Left ventricle myocardium inferior (tissue), 1 donor: ENCODE measurements at places on chromosomes 1 and 21. TPM values are rescaled to one million over a fixed set of nuclear protein-coding genes. Genes with fewer than 3 reads are reported as not detected.

GRCh38 chr21:39686646-39687468, 58.1 kb upstream of the IGSF5 start:
- no peaks in the 10 kb centered on the region for H3K36me3 ChIP-seq
- no peaks in the 10 kb centered on the region for H3K27me3 ChIP-seq
- no peak overlapping the region for H3K4me3 ChIP-seq

DNA sequence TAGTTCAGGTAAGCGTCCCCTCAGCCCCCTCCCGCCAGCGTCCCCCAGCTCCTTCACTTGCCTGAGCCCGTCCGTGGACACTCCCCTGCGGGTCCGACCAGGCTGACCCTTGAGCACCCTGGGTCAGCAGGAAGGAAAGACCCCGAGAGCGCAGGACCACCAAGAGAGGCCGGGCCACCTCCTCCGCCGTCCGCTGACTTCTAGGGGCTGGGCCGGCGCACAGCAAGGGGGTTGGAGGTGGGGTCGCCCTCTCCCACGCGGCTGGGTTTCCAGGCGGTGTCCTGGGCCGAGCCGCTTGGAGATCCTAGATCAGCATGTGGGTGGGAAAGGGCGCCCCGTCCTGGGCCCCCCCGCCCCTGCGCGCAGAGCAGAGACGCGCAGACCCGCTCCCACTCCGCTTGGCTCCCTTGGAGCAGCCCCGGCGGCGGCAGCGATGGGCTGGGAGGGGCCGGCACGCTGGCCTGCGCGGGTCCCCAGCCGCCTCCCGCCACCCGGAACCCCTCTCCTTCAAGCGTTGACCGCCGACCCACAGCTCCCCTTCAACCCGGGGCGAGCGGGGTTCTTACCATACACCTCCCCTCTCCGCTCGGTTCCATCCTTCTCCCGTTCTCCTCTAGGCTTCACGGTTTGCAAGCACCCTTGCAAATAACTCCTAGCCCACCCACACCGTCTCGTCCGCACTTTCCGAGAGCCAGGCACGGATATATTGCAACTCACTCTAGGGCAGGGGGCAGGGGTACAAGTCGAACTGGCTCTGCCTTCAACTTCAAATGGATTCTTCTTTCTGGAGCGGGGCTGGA, 7.5 kb downstream of the KNCN start:
- H3K4me3 ChIP-seq, result peak overlapping the region; percentile 38
- peaks cover 7% of the 10 kb centered on the region for H3K4me1 ChIP-seq
- H3K27me3 ChIP-seq, result peaks cover 95% of the 10 kb centered on the region
- no peak overlapping the region for H3K27ac ChIP-seq
- no peak for DNase-seq

- H3K4me1 ChIP-seq, result no peaks in the 10 kb centered on the region
- H3K27me3 ChIP-seq, result no peaks in the 10 kb centered on the region
- DNase-seq, result no peak
- H3K27ac ChIP-seq, result no peak overlapping the region
- no peak overlapping the region for H3K4me3 ChIP-seq
- H3K36me3 ChIP-seq, result no peaks in the 10 kb centered on the region
Observed at GRCh38 chr21:22062472-22063139, 1064.4 kb downstream of the NCAM2 start.

DNA sequence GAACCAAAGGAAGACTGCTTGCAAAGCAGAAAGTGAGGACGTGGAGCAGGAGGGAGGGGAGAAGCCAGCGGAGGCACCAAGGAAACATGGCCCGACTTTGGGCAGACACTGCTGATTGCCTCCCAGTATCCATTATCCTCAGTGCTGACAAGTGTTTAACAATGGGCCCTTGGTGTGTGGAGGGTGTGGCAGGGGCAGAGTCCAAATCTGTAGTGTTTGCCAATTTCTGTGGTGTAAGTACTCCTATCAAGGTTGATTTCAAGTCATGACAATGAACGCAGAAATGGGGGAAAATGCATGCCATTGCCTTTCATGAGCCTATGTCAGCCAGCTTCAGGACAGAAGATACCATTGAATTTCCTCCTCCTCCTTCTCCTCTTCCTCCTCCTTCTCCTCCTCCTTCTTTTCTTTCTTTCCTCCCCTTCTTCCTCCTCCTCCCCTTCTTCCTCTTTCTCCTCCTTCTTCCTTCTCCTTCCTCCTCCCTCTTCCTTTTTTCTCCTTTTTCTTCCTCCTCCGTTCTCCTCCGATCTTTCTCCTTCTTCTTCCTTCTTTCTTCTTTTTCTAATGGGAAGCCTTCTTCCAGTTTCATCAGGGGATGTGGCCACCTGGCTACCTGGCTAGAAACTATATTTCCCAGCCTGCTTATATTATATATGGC, 10.3 kb upstream of the PHC2 start:
- H3K27ac ChIP-seq, result no peak overlapping the region
- H3K4me3 ChIP-seq, result no peak overlapping the region
- peaks cover 20% of the 10 kb centered on the region for H3K4me1 ChIP-seq
- H3K27me3 ChIP-seq, result no peaks in the 10 kb centered on the region
- no peak for DNase-seq

DNA sequence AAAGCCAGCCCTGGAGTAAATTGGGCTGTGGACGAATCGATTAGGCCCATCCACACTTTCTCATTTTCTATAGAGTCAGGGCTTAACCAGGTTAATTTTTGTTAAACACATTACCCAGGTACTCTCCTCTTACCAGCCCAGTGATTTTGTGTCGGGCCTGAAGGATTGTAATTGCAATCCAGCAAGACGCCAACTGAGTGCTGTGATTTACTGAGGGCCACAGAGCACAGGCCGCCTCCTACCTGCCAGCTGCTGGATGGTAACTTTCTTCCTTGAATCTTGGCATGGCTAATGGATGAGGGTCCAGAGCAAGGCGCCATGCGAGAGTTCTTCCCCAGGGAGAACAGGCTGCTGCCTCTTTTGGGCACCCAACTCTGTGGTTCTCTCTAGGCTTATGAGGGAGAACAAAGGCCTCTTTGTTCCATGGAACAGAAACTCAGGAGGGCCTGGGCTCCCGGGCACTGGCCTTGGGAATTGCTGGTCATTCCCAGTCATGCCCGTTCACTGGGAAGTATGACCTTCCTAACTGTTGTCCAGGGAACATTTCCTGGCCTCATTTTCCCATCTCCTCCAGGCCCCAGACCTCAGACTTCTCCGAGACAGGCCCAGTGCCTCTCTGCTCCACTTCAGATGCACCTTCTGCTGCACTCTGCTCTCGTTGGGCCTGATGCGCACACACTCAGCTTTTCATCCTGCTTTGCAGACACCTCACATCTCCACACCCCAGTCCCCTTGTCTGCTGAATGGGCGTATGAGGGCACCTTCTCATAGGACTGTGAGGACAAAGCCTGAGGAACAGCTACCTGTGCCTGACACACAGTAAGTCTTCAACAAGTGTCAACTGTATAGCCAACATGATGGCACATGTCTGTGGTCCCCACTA, 57.3 kb downstream of the SYF2 start:
- DNase-seq, result no peak
- no peaks in the 10 kb centered on the region for H3K36me3 ChIP-seq
- no peak overlapping the region for H3K4me3 ChIP-seq
- H3K4me1 ChIP-seq, result no peaks in the 10 kb centered on the region
- no peak overlapping the region for H3K27ac ChIP-seq

DNA sequence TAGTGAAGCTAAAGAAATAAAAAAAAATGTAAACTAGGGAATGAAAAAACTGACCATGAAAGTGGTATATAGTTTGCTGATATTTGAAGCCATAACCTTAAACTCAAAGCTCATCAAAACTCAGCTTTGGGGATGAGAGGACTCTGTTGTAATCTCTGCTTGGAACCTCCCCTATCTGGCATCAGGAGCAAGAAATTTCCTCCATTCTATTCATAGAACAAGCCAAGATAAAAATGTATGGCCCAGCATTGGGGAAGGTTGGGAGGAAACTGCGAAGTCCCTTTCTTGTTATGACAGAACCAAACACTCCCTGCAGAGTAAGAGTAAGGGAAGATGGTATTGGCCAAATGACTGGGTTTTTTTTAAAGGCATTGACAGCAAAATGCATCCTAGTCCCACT, 35.6 kb downstream of the MCOLN2 start:
- no peak overlapping the region for H3K4me3 ChIP-seq
- no peaks in the 10 kb centered on the region for H3K36me3 ChIP-seq
- H3K27ac ChIP-seq, result no peak overlapping the region
- DNase-seq, result no peak

- H3K27ac ChIP-seq, result no peak overlapping the region
- H3K4me3 ChIP-seq, result no peak overlapping the region
- H3K27me3 ChIP-seq, result no peaks in the 10 kb centered on the region
Observed at GRCh38 chr1:152225678-152226077, 1.7 kb upstream of the HRNR start.

DNA sequence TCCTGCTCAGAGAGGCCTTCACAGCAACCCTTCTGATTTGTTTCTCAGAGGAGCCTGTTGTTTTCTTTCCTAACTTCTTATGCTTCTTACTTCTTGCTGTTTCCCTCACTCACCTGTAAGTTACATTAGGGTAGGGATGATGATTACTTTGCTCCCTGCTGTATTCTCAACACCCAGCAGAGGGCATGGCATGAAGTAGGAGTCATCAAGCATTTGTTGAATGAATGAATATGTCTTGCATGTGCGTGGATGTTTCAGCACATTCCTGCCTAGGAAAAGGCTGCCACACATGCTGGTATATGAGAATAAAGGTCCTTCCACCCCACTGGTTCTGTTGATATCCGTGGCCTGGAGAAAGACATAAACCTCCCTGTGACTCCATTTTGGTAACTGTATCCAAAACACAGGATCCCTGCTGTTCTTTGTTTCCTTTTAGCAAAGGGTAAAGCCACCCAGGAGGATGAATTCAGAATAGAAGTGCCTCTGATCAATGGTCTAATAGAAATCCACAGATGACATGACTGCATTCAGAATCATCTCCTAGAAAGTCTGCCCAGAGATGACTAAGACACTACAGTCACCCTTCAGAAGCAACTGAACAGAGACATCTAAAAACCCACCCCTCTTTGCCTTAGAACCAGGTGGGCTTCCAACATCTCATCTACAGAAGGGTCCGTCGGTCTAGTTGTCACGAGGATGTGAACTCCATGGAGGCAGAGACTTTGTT, 168.8 kb downstream of the ZSCAN20 start:
- DNase-seq, result no peak
- no peaks in the 10 kb centered on the region for H3K36me3 ChIP-seq
- H3K4me1 ChIP-seq, result no peaks in the 10 kb centered on the region
- H3K27ac ChIP-seq, result no peak overlapping the region
- peaks cover 28% of the 10 kb centered on the region for H3K27me3 ChIP-seq
- no peak overlapping the region for H3K4me3 ChIP-seq

GRCh38 chr1:26126321-26127084, 14.9 kb downstream of the PDIK1L start:
- peaks cover 8% of the 10 kb centered on the region for H3K36me3 ChIP-seq
- H3K27me3 ChIP-seq, result no peaks in the 10 kb centered on the region
- H3K4me3 ChIP-seq, result no peak overlapping the region
- DNase-seq, result no peak

DNA sequence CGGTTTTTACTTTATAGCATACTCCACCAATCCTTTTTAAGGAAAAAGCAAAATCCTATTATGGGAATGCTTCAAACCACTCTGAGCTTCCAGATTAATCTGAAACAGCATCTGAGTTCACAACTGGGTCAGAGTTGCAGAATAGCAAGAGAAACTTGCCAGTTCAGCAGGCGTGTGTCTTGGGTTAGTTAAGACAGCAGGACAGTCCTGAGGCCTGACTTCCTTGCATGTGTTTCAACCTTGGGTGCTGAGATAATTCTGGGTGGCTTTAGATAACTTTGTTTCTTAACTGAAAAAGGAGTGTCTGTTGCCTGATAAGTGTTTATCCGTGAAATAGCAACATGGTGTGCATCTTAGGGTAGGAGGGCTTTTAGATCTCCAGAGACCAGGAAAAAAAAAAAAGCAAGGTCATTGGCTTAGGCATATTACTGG, 169.2 kb downstream of the DHRS3 start:
- peaks cover 85% of the 10 kb centered on the region for H3K4me1 ChIP-seq
- H3K4me3 ChIP-seq, result no peak overlapping the region
- H3K27ac ChIP-seq, result peak overlapping the region; percentile 79
- no peak for DNase-seq

DNA sequence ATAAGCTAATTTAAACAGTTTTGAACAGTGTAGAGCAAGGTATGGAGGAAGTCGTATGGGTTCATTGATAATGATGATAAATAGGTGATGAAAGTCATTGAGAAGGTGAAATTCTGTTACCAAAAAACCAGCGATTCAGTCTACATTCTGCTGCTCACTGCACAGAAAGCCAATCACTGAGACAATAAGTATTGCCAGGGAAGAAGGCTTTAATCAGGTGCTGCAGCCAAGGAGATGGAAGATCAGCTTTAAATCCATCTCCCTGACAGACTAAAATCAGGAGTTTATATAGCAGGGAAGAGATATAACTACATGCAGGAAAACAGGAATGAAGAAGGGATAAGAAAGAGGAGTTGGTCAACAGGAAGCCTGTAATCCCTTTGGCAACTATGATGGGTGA, 361.3 kb upstream of the C1orf174 start:
- H3K27ac ChIP-seq, result no peak overlapping the region
- no peak overlapping the region for H3K4me3 ChIP-seq
- H3K27me3 ChIP-seq, result peaks cover 43% of the 10 kb centered on the region
- DNase-seq, result no peak
- H3K36me3 ChIP-seq, result no peaks in the 10 kb centered on the region
- no peaks in the 10 kb centered on the region for H3K4me1 ChIP-seq

DNA sequence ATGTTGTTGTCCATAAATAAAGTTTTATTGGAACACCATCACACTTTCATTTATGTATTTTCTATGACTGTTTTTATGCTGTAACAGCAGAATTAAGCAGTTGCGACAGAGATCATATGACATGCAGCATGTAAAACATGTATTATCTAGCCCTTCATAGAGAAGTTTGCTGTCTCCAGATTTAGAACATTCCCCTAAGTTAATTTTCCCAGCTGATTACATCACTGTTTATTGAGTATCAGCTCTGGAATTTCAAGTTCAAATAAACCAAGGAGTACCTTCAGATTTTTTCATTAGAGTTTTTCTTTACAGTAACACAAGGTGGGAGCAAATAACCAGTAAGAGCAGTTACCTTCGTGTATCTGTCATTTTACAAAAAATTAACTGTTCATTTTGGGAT, 792.8 kb downstream of the USP25 start:
- H3K36me3 ChIP-seq, result no peaks in the 10 kb centered on the region
- no peak overlapping the region for H3K4me3 ChIP-seq

GRCh38 chr1:51097171-51097570, 4.9 kb upstream of the C1orf185 start:
- no peak overlapping the region for H3K4me3 ChIP-seq
- H3K36me3 ChIP-seq, result no peaks in the 10 kb centered on the region
- no peaks in the 10 kb centered on the region for H3K4me1 ChIP-seq

Gene EPHA8
- total RNA-seq, result not detected

Gene CLIC6
- total RNA-seq, result 11.2 TPM

Gene PTAFR
- 1.5 TPM for total RNA-seq

Gene SZRD1
- total RNA-seq, result 97.3 TPM

Gene ELAPOR1
- total RNA-seq, result 0.19 TPM

Gene G0S2
- total RNA-seq, result 307 TPM

Gene RPE65
- not detected for total RNA-seq

Gene BARHL2
- total RNA-seq, result not detected

Gene SPATA21
- total RNA-seq, result not detected

Gene AKNAD1
- not detected for total RNA-seq

Gene SV2A
- total RNA-seq, result 0.44 TPM

Gene LRRC3
- total RNA-seq, result 1.8 TPM

Gene ICOSLG
- total RNA-seq, result 4.7 TPM

Gene DEDD
- 25.2 TPM for total RNA-seq
